ENCODE measurements at places on chromosomes 7 and 10.
A peak's percentile ranks its signal among the peaks of the same experiment; 100 is the strongest.

DNA sequence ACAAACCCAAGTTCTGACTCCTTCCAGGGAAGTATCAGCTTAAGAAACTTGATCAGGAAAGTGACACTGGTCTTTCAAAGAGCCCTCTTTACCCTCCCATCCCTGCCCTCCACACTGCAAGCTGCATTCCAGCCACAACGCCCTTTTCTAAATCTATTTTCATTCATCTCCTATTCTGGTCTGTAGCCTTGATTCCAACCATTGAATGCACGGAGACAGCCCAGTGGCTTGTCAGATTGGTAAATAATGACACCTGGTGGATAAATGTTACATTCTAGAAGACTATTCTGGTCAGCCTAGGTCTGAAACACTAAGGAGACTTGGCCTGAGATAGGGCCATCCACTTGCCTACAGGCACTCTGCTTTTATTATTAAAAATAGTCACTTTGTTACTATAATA is 20.9 kb downstream of the MORN4 start:
- DNase-seq: no peak

GRCh38 chr7:45878457-45879144 is 5.7 kb upstream of the CCDC201 start:
- no peak for DNase-seq

GRCh38 chr10:107437921-107438320 is 273.4 kb upstream of the SORCS1 start:
- no peak for DNase-seq

DNA sequence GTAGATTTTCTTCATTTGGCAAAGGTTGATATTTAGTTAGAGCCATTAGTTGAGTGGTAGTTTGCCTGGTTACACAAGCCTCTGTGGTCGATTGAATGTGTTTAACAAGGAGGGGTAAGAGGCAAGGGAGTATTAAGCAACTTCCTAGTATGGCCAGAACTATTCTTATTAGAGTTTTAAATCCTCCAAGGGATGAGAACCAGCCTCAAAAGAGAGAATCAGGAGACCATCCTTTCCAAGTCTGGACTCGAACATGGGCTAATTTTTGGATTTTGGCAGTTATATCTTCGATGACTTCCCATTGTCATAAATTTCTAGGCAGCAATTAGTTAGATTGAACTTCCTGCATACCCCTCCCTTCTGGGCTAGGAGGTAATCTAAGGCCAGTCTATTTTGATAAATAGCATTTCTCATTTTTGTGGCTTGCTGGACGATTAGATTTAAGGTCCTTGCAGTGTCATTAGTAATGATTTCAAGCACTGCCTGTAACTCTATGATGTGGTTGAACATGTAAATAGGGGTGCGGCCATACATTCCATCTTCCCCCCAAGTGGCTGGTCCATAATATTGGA is 219.5 kb upstream of the KCND2 start:
- DNase-seq: no peak

GRCh38 chr10:76436401-76436811 is 1005.0 kb downstream of the LRMDA start:
- no peak for DNase-seq

GRCh38 chr7:46848944-46849343 is 733.0 kb downstream of the TNS3 start:
- DNase-seq: no peak

DNA sequence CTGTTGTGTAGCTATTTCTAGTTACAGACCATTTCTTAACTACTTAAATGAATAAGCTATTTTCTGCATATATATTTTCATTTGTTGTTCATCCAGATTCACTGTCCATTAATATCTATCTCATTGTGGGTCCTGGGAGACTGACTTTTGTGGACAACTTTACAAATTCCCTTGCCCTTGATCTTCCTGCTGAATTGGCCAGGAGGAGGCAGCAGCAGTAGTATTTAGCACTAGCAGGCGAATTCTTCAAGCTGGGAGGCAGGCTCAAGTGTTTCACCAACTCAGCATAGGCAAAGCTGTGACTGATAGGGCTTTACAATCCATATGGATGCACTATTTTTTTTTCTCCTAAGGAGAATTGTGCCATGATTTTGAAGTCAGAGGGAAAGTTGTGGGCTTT is 461.0 kb upstream of the NRG3 start:
- DNase-seq: peak; percentile 1

DNA sequence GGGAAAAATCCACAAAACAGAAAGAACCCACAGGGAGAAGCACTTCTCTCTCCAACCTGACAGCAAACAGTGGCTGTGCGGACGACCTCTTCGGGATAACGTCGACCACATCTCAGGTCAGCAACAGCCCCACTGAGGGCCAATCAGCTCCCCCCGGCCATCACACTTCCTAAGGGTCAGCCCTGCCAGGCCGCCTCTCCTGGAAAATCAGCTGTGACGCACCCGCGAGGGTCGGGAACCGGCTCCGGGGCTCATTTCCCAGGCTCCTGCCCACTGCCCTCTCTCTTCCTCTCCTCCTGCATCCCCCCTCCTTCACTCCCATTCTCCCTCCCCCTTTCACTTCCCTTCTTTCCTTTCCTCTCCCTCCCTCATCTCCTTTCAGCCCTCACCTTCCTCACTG is 118.3 kb downstream of the DIP2C start:
- DNase-seq: no peak

DNA sequence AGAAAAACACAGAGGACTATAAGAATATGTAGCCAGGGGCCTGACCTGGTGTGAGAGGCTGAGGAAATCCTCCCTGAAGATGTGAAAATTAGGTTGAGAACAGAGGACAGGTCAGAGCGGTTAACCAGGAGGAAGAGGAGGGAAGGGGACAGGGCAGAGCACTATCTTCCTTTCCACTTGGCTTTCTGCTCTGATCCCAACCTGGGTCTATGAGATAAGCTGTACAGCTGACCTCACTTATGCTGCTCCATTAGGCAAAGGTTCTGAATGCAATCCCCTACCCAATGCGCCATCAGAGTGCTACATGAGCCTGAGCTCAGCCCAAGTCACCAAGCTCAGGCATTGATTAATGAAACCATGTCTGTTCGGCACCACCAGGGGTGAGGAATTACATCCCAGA is 10.5 kb downstream of the LIPA start:
- no peak for DNase-seq

DNA sequence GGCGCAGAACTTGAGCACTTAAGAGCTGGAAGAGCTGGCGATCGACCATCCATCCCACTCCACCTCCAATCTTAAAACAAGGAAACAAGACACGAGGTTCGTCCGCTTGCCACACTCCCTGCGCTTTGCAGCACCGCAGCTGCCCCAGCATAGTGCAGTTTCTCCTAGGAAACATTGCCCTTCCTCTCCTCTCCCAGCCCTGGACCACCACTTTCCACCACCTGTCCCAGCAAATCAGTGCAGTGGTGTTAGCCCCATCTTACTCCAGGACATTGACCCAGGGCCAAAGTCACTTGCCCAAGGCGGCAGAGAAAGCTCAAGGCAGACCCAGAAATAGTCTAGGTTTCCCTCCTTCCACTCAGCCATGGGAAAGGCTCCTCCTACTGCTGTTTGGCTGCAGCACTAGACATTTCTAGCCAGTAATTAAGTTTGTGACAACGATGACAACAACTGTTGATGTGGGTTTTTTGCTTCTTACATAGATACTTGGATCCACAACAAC is 1.5 kb upstream of the PARD3 start:
- peak; percentile 16 for DNase-seq

DNA sequence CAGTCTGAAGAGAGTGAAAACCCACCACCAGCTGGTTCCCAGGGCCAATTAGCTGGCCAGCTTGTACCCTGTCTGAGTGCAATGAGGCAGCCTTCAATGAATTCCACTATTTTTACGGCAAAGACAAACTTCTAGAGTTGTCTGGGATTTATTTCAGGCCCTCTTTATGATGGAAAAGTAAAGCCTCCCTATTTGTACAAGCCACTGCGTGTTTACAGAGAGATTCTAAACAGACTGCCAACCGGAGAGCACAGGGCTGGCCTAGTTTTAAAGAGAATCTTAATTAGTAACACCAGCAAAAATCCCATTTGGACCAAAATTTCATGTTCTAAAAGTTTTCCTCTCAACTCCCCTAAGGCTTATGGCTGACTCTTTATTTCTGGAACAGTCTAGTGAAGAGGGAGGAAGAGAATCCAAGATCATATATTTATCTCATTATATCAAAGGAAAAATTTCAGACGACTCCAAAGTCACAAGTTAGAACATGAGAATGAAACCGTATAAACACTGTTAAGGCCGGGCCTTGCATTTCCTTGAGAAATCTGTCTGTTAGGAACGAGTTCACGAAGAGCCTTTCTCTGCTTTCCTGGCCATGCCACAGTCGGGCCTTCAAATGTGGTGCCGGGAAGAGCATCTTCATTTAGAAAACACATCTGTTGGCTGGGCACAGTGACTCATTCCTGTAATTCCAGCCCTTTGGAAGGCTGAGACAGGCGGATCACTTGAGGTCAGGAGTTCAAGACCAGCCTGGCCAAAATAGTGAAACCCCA is 724.6 kb upstream of the NRP1 start:
- DNase-seq: no peak

DNA sequence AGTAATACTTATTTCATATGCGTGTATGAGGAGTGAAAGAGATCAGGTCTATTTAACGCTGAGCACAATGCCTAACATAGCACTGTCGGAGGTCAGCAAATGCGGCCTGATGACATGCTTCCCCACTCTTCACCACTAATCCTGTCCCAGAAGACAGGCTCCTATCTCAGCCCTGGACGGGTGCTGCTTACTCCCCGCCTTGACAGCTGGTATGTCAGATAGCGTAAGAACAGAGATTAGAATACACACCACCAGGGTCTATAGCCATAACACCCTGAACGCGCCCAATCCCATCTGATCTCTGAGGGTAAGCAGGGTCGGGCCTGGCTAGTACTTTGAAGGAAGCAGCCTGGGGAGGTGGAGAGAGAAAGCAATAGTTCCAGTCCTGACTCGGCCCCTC is 32.3 kb upstream of the TM9SF3 start:
- no peak for DNase-seq

DNA sequence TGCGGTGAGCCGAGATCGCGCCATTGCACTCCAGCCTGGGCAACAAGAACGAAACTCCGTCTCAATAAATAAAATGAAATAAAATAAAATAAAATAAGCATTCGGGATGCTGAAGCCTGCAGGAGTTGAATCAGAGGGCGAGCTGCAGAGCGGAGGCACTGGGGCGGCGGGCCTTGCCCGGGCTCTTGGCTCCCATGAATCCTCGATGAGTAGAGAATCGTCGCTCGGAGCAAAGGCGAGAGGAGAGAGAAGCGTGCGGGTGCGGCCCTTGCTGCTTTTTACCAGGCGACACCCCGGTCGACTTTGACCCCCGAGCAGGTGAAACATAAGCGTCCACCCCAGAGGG is 168.3 kb downstream of the UBE2H start:
- DNase-seq: no peak

GRCh38 chr7:113394856-113395255 is 276.5 kb upstream of the SMIM30 start:
- DNase-seq: no peak

- no peak for DNase-seq
These were observed 85.1 kb upstream of the SH2B2 start for GRCh38 chr7:102201576-102201975.

DNA sequence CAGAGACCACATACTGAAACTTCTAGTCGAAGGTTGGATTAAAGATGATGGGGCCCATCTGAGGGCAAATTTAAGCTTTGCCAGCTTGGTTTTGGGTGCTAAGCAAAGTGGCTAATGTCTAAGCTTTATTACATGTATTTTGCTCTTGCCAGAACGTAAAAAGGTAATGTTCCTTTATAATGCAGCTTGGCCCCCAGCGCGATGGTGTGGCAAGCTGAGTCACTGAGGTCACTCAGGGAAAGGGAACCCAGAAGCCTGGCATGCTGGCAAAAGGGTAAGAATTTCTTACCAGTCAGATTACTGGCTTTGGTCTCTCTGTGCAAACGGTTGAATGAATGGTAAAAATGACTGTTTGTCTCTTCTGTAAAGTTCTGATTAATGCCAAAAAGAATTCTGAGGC is 158.3 kb upstream of the KCND2 start:
- DNase-seq: no peak

GRCh38 chr10:557792-558328 is 131.6 kb downstream of the DIP2C start:
- DNase-seq: no peak

GRCh38 chr7:144391823-144392255 is 11.7 kb downstream of the NOBOX start:
- peak; percentile 8 for DNase-seq

GRCh38 chr7:140402178-140402835 is 1.6 kb upstream of the RAB19 start:
- no peak for DNase-seq

- no peak for DNase-seq
These were observed 565.8 kb upstream of the MGMT start for GRCh38 chr10:128901236-128901635.

DNA sequence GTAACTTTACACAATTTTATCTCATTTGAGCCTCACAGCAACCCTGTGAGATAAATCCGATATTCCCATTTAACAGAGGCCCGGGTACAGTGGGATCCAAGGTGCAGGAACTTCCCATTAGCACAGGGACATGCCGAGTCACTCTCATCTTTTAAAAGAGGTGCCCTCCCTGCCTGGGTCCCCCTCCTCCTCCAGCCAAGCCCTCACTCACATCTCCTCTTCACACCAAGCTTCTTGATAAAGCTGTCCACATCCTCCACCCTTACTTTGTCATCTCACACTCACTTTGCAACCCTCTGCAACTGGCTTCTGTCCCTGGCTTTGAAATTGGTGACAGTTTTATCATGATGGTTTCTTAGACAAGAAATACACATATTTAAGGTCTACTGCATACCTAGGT is 144.6 kb upstream of the RHEB start:
- DNase-seq: no peak

DNA sequence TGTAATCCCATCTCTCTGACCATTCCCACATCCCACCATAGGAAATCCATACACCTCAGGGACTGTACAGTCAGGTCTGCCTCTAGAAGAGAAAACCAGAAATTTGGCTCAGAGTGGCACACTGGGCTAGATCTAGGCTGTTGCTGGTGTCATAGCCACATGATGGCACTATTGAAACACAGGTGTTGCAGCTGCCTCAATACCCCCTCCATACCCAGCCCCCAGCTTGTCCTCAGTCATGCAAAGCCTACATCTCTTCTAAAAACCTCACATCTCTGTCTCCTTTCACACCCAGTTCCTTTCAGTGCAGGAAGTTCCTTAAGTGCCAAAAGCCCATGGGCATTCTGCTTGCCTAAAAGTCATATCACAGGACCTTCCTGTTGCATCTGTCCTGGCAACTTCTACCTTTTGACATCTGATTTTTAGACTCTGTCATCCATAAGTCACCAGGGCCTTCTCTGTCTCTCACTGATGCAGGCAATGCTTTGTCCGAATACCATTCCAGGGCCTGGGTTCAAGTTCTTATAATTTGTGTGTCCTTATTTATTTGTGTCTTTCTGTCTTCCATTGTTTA is 27.0 kb upstream of the HIBADH start:
- no peak for DNase-seq

- DNase-seq: no peak
These were observed 66.3 kb upstream of the SLC25A13 start for GRCh38 chr7:96388166-96388565.
